ENCODE measurements at places on chromosomes 6 and 20. TPM values are rescaled to one million over a fixed set of nuclear protein-coding genes. Genes with fewer than 3 reads are reported as not detected.

DNA sequence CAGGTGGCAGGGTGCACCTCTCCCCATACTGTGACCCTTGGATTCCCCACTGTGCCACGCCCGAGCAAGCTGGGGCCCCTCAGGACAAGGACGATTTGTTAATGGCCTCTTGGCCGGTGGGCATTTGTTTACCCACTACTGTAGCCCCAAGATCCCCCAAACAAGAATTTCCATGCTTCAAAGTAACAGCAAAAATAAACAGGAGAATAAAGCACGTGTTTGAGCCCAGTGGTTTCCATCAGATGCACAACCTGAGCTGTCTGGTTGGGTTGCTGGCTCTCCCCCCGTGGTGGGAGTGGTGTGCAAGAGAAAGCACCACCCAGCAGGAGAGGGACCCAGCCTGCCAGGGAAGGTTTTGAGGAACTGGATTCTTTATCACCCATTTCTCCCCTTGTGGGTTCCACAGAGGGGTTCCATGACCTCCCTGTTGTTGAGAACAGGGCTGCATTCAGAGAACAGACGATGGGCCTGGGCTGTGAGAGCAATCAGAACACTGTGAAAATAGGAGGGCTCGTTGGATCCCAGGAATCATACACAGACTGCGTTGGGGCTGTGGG lies 4.8 kb downstream of the CD93 start:
- no peaks in the 10 kb centered on the region for H3K36me3 ChIP-seq
- no peaks in the 10 kb centered on the region for H3K4me1 ChIP-seq
- no peak overlapping the region for H3K27ac ChIP-seq
- DNase-seq = no peak

The ESR1 gene
- polyA plus RNA-seq = 0.24 TPM

DNA sequence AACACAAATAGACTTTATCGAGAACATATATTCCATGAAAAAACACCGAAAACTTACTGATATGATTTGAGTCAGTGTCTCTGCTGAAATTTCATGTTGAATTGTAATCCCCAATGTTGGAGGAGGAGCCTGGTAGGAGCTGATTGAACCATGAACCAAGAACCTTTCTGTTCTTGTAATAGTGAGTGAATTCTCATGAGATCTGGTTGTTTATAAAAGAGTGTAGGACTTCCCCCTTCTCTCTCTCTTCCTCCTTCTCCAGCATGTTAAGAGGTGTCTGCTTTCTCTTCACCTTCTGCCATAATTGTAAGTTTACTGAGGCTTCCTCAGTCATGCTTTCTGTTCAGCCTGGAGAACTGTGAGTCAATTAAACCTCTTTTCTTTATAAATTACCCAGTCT lies 1289.3 kb upstream of the CITED2 start:
- no peak for DNase-seq
- H3K4me1 ChIP-seq = peaks cover 35% of the 10 kb centered on the region
- no peak overlapping the region for H3K4me3 ChIP-seq
- no peaks in the 10 kb centered on the region for H3K27me3 ChIP-seq

DNA sequence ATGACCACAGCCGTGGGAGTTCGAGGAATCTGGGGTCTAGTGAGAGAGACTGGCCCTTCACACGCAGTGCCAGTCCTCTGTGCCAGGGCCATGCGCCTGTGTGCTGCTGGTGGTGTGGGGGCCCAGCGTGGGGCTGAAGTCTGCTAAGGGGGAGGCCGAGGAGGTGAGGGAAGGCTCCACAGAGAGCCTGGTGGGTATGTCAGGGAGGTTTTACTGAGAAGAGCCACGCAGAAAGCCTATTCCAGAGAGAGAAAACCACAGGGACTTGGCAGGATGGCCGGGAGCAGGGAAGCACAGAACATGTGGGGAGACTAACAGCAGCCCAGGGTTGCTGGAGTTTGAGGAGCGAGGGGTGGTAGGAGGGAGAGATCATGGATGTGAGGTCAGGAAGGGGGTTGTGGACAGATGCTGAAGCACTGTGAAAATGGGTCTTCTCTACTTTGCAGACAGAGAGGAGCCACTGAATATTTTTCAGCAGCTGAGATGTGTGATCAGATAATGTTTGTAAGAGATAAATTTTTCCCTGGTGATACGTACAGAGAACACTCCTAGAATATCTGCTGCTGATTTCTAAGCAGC lies 35.3 kb downstream of the DUSP22 start:
- H3K36me3 ChIP-seq = no peaks in the 10 kb centered on the region
- peak; percentile 68 for DNase-seq
- H3K4me3 ChIP-seq = peak overlapping the region; percentile 4
- peaks cover 13% of the 10 kb centered on the region for H3K4me1 ChIP-seq
- H3K27ac ChIP-seq = peak overlapping the region; percentile 47

GRCh38 chr6:42401613-42401951 lies 50.1 kb downstream of the TRERF1 start:
- H3K27me3 ChIP-seq = no peaks in the 10 kb centered on the region
- no peak overlapping the region for H3K27ac ChIP-seq
- no peak for DNase-seq

DNA sequence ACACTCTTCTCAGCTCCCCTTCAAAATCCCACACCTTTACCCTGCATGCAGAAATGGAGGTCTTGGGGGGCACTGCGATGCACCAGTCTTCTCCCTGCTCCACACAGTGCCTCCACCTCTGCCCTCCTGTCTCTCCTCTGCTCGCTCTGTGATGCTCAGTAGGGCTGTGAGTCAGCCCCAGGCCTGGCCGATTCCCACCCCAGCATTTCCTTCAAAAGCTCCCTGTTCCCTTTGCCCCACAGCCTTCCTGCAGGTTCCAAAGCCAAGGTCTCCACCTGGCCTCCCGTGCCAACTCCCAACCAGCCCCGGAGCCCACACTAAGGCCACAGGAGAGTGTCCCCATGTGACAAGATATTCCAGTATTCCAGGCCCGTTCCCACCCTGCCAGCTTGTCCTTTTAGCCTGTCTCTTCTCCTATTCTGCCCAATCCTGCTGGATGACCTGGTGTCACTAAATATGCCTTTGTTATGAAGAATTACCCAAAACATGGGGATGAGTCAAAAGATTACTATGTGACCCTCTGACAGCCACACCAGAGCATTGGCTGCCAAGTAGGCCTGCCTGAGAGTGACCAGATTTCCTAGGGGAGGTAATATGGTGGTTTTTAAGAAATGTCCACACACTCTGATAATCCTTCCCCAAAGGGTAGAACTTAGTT lies 118.9 kb upstream of the NXT1 start:
- peak; percentile 72 for DNase-seq
- peak overlapping the region; percentile 46 for H3K27ac ChIP-seq
- H3K4me1 ChIP-seq = peaks cover 38% of the 10 kb centered on the region
- no peaks in the 10 kb centered on the region for H3K27me3 ChIP-seq
- no peak overlapping the region for H3K4me3 ChIP-seq

DNA sequence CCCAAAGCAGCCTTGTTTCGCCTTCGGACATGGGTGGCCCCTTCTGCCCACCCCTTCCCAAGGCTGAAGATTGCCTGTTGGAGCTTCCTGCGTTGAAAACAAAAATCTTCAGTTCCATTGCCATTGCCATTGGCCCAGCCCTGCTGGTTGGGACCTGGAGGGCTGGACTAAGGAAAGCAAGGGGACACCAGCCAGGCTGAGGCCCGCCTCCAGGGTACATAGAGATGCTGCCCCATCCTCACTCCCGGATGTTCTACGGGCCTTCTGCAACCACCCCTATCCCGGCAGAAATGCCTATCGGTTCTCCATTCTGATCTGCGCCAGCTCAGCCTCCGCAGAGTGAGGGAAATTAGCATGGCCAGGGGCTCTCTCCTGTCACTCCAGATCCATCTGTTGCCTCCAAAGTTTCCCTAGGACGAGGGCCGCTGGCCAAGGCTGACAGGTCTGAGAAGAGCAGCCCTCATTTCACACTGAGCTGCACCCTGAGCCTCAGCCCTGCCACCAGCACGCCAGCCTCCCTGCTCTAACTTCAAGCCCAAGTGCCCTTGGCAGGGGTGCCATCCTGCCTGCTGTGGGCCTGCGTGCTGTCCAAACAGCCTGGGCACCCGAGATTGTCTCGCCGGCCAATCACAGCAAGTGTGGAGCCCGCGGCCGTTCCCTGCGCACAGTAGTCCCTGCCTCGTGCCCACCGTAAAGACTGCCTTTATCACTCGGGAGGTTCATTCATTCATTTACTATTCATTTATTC lies 13.4 kb upstream of the STX16 start:
- H3K27ac ChIP-seq = no peak overlapping the region
- no peaks in the 10 kb centered on the region for H3K36me3 ChIP-seq
- DNase-seq = no peak
- H3K27me3 ChIP-seq = no peaks in the 10 kb centered on the region
- no peak overlapping the region for H3K4me3 ChIP-seq

The DEFB119 gene
- not detected for polyA plus RNA-seq

The AVP gene
- not detected for polyA plus RNA-seq

DNA sequence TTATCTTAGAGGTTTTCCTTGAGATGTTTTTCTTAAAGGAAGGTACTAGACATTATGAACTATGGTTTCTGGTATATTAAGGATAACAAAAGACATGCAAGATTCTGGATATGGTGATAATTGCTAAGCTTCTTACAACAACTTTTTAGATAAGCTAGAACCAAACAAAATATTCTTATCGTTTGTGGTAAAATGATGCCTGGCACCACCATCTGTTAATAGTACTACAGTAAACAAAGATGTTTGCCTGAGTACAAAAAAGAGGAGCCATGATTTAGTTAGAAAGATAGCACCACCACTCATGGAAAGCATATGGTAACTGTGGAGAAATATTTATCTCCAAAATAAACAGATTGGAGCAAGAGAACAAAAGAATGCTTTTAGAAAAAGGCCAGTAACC lies 747.3 kb downstream of the COL12A1 start:
- H3K36me3 ChIP-seq = no peaks in the 10 kb centered on the region
- no peaks in the 10 kb centered on the region for H3K4me1 ChIP-seq
- DNase-seq = no peak
- no peak overlapping the region for H3K4me3 ChIP-seq
- H3K27me3 ChIP-seq = no peaks in the 10 kb centered on the region

- H3K4me1 ChIP-seq = peaks cover 13% of the 10 kb centered on the region
- H3K4me3 ChIP-seq = no peak overlapping the region
- H3K27me3 ChIP-seq = no peaks in the 10 kb centered on the region
- peak; percentile 67 for DNase-seq
Observed at GRCh38 chr6:89843070-89843469, 13.4 kb downstream of the CASP8AP2 start.

The OTOR gene
- not detected for polyA plus RNA-seq

GRCh38 chr6:84763003-84763885 lies 1.2 kb downstream of the TBX18 start:
- H3K4me1 ChIP-seq = peaks cover 31% of the 10 kb centered on the region
- H3K36me3 ChIP-seq = peaks cover 6% of the 10 kb centered on the region

The CPNE1 gene
- 178 TPM for polyA plus RNA-seq

The GRM1 gene
- polyA plus RNA-seq = not detected

GRCh38 chr20:57600320-57601210 lies 19.7 kb downstream of the ZBP1 start:
- peak; percentile 44 for DNase-seq
- no peak overlapping the region for H3K27ac ChIP-seq
- H3K36me3 ChIP-seq = no peaks in the 10 kb centered on the region

DNA sequence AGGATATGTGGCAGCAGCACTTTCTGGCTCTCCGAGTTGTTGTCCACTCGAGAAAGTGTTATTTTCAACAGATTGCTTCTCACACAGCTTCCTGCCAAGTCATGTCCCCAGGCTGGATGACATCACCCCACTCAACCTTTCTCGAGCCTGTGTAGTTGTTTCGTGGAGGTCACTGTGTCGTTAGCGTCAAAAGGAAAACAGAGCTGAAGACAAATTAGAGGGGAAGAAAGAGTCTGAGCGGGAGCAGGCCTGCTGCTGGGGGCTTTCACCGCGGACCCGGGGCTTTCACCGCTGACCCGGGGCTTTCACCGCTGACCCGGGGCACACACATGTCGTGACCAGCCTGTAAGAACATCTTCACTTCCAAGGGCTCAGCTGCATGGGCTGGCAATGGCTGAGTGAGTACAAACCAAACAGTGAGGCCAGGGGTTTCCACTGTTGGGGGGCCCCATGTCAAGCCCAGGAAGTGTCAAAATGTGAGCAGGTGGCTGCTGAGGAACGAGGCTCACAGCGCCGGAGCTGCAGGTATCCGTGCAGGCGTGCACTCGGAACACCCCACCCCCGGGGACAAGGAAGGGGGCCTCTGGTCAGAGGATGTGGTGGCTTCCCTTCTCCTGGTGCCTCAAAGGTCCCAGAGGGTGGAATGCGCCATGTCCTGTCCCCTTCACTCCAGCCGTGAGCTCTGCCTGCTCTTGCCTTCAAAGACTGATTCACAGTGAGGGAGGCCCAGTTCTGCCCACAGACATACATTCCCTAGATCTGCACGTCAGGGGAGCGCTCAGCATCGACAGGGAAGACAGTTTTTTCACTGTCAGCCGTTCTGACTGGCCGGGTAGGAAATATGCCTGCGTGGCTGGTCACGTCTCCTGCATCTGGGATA lies 365.9 kb downstream of the TAF4 start:
- H3K4me1 ChIP-seq = no peaks in the 10 kb centered on the region
- H3K4me3 ChIP-seq = no peak overlapping the region
- no peak overlapping the region for H3K27ac ChIP-seq
- 0 out of 2 replicates have a peak, but pooled peaks cover 3% of the 10 kb centered on the region for H3K27me3 ChIP-seq
- no peak for DNase-seq

DNA sequence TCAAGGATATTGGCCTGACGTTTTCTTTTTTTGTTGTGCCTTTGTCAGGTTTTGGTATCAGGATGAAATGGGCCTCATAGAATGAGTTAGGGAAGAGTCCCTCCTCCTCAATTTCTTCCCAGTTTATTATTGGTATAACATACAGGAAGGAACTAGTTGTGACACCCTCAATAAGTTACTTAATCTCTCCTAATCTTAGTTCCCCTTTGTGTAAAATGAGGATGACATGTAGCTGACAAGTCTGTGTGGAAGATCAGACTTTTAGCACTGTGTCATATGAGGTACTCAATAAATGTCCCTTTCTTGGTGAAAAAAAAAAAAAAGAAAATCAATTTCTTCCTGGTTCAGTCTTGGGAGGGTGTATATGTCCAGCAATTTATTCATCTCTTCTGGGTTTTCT lies 155.8 kb downstream of the PDE7B start:
- DNase-seq = no peak
- no peak overlapping the region for H3K4me3 ChIP-seq
- no peak overlapping the region for H3K27ac ChIP-seq

GRCh38 chr20:16477632-16478031 lies 95.6 kb downstream of the KIF16B start:
- no peaks in the 10 kb centered on the region for H3K27me3 ChIP-seq
- H3K36me3 ChIP-seq = no peaks in the 10 kb centered on the region
- no peak overlapping the region for H3K27ac ChIP-seq
- no peak for DNase-seq
- no peak overlapping the region for H3K4me3 ChIP-seq

GRCh38 chr20:54723723-54724122 lies 248.3 kb downstream of the DOK5 start:
- no peak overlapping the region for H3K4me3 ChIP-seq
- no peaks in the 10 kb centered on the region for H3K36me3 ChIP-seq
- no peaks in the 10 kb centered on the region for H3K27me3 ChIP-seq
- no peak for DNase-seq

The SLC22A23 gene
- 2.4 TPM for polyA plus RNA-seq

- H3K4me3 ChIP-seq = peak overlapping the region; percentile 2
- H3K36me3 ChIP-seq = no peaks in the 10 kb centered on the region
- H3K27me3 ChIP-seq = no peaks in the 10 kb centered on the region
- H3K4me1 ChIP-seq = peaks cover 44% of the 10 kb centered on the region
- H3K27ac ChIP-seq = peak overlapping the region; percentile 27
- DNase-seq = peak; percentile 83
Observed at GRCh38 chr6:63640062-63640461, 4.5 kb downstream of the PHF3 start.

The LKAAEAR1 gene
- polyA plus RNA-seq = 0.59 TPM

The CLDN20 gene
- polyA plus RNA-seq = not detected

- H3K4me1 ChIP-seq = peaks cover 22% of the 10 kb centered on the region
- no peaks in the 10 kb centered on the region for H3K36me3 ChIP-seq
- no peak overlapping the region for H3K4me3 ChIP-seq
- H3K27me3 ChIP-seq = no peaks in the 10 kb centered on the region
- H3K27ac ChIP-seq = no peak overlapping the region
- no peak for DNase-seq
Observed at GRCh38 chr20:24670341-24670872, 201.0 kb downstream of the SYNDIG1 start.
